AG08396 (cell line): ENCODE measurements at places on chromosomes 6 and 20.

DNA sequence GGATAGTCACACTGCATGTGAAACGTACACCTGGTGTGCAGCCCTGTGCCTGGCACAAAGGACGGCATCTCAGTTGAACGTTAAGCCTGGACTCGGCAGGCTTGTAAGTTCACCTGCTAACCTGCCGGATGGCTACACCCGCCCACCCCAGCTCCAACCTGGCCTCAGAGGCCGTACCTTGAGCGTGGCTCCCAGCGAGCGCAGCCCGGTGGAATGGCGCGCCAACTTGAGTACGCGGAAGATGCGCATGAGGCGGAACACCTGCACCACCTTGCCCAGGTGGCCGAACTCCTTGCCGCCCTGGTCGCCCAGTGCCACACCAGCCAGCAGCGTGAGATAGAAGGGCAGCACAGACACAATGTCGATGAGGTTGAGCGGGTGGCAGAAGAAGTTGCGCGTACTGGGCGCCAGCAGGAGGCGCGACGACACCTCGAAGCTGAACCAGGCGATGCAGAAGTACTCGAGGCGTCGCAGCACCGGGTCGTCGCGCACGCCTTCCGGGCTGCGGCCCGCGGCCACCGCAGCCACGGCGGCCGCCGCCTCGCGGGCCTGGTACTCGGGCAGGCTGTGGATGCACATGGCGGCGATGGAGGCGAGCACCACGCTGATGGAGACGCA lies 3.3 kb downstream of the KCNS1 start:
- DNase-seq: no peak

DNA sequence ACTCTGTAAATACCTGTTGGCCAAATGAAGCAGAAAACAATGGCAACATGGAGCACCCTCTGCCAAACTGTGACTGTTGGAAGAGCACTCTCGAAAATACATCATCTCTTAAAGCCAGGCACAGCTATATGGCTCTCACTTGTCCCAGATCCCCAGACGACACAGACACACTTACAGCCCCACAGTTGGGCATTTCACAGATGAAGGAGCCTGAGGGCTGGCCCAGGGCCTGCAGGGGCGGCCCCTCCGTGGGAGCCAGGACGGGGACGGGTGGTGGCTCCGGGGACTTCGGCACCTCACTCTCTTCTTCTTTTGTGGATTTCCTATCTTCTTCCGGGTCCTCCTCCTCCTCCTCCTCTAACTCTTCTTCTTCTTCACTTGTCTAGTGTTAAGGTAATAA lies 18.4 kb upstream of the MRPS10 start:
- no peak for DNase-seq

GRCh38 chr6:6655805-6656251 lies 67.3 kb downstream of the LY86 start:
- no peak for DNase-seq

- no peak for DNase-seq
Measured at GRCh38 chr6:97790926-97791590, 508.0 kb upstream of the MMS22L start.

GRCh38 chr6:23301556-23301955 lies 732.2 kb downstream of the HDGFL1 start:
- DNase-seq: no peak

DNA sequence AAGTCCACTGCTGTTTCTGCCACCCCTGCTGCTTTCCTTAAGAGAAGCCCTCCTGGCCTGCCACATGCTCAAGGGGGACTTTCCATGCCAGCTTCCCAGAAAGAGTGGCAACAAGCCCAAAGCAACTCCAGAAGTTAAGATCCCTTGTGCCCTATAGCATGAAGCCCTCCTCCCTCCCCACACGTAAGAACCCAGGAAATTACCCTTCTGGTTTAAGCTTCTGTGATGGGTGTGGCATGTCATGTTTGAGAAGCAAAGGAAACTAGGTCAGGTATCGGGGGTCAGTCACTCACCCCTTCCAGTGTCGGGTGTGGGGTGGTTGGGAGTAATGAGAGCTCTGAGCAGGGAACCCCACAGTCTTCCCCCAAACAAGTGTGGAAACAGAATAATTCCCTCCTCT lies 196.1 kb downstream of the LRFN2 start:
- no peak for DNase-seq

DNA sequence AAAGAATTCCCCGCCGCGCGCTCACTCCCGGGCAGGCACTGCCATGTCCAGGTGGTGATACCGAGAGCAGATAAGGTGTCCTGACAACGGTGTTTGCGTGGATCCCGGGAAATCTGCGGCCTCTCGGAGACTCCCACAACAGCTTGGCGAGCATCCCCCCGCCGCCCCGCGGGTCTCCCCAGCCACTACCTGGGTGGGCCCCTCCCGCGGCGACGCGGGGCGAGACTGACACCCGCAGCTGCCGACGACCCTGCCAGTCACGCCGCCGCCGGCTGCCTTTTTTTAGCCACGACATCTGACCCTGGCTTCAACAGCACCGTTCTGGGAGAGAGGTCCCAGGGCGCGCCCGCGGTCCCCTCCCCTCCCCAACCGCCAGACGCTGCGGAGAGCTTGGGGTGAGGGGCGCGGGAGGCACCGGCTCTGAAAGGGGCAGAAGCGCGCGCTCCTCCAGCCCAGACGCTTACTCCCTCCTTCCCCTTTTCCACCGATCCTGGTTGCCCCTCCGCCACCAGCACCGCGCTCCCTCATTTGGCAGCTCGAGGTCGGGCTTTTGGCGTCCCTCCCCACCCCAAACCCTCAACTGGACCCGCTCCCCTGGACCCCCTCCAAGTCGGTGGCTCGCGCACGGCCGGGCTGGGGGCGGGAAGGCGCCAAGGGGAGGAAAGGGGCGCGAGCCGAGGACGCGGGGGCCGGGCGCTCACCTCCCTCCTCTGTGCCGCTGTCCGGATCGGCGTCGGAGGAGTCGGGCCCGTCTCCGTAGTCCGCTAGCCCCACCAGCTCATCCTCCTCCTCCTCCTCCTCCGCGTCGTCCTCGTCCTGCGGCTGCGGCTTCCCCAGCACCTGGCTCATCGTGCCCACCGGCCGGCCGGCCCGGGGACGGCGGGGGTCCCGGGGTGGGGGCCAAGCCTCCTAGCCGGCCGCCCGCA lies 665 bp downstream of the RRAGD start:
- DNase-seq: no peak

- DNase-seq: no peak
Measured at GRCh38 chr6:32427218-32427617, 12.5 kb upstream of the HLA-DRA start.

GRCh38 chr6:108777536-108777935 lies 70.7 kb upstream of the ARMC2 start:
- DNase-seq: no peak

GRCh38 chr6:105832313-105832761 lies 253.8 kb upstream of the PRDM1 start:
- DNase-seq: no peak

- DNase-seq: no peak
Measured at GRCh38 chr20:25046181-25046641, 11.7 kb downstream of the ACSS1 start.

GRCh38 chr6:134132494-134133141 lies 80.2 kb upstream of the SLC2A12 start:
- DNase-seq: no peak

DNA sequence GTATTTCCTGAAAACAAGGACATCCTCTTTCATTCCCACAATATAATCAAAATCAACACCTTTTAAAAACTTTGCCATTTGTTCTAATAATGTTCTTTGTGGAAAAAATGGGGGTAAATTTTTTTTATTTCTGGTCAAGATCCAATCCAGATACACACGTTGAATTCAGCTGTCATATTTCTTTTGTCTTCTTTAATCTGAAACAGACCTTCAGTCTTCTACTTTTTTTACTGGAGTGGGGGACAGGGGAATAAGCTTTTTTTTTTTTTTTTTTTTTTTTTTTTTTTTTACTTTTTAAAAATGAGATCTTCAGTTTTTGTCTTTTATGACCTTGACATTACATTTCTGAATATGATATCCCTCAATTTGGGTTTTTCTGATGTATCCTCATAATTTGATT lies 69.1 kb downstream of the SCAND1 start:
- DNase-seq: no peak

GRCh38 chr6:35602133-35602946 lies 86.4 kb downstream of the FKBP5 start:
- DNase-seq: no peak

DNA sequence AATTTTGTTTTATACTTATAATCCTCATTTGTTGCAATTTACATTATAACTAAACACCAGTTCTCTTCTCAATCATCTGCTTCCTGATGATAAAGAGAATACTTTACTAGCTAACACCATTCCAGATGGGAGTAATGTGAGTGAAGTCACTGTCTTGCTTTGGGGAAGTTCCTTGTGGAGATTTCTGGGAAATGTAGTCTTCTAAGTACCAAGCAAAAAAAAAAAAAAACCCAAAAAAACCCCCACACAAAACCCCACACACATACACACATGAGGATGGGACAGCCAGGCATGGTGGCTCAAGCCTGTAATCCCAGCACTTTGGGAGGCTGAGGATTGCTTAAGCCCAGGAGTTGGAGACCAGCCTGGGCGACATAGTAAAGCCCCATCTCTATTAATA lies 2.2 kb upstream of the SNPH start:
- no peak for DNase-seq

DNA sequence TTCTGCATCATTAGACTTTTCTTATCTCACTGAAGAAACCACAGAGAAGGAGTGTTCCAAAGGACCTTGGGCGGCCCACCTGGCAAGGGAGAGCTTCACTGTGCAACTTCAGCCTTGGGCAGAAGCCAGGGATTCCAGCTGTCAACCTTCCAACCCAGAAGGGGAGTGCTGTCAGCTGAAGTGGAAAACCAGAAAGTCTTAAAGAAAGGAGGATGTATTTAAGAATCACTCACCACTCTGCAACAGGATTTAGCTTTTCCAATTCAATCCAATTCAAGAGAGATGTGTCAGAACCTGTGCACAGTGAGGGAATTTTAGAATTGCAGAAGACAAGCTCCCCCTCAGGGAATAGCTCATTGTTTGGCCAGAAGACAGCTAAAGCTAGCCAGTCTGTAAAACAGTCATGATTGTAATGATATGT lies 553.7 kb downstream of the CD83 start:
- no peak for DNase-seq

- no peak for DNase-seq
Measured at GRCh38 chr20:53592992-53593465, 610 bp downstream of the ZNF217 start.

DNA sequence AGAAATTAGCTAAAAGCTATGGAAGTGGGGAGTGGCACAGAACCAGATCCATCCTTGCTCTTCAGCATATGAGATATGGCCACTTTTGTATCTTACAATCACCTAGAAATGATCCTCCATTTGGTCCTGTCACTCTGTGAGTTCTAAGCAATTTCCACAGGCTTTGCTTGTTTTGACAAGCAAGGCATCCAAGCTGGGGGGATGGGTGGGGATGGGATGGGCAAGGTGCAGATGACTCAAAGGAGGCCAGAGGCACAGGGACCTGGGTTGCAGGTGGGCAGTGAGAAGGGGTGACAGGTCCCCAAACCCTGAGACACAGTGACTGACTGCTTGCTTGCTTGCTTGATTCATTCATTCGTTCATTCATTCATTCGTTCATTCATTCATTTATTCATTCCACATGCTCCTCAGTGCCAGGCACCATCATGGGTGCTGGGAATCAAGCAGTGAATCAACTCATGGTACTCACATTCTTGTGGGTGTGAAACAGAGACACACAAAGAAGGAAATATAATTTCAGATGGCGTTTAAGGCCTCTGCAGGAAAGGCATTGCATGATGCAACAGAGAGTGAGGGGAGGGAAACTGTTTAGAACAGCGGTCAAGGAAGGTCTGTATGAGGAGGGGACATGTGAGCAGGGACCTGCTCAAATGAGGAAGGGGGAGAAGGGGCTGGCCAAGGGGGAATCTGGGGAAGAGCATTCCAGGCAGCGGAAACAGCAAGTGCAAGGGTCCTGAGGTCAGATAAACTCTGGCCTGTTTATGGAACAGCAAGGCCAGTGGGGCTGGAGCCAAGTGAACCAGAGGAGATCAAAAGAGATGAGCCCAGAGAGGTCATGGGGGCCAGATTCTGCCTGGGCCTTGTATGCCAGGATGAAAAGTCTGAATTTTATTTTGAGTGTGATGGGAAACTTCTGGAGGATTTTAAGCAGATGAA lies 3.4 kb downstream of the KCNB1 start:
- DNase-seq: no peak

DNA sequence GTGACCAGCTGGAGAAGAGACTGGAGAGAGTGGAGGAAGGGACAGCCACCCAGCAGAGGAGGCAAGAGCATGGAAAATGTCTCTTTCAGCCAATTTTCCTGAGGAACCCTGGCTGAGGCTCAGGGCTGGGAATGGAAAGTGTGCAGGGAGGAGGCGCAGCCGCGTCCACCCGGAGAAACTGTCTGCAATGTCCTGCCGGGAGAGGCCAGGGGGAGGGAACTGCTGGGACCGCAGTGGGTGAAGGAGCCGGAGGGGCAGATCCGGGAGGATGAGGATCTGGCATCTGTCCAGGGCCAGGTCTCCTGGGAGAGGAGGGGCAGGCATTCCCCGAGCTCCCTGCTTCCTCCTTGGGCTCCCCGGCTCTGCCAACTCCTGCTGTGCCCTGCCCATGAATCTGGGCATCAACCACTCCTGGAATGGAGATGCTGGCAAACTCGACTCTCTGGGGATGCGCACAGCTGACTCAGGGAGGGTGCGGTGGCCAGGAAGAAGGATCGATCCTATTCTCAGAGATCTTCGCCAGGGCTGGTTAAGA lies 17.4 kb upstream of the HM13 start:
- DNase-seq: no peak

DNA sequence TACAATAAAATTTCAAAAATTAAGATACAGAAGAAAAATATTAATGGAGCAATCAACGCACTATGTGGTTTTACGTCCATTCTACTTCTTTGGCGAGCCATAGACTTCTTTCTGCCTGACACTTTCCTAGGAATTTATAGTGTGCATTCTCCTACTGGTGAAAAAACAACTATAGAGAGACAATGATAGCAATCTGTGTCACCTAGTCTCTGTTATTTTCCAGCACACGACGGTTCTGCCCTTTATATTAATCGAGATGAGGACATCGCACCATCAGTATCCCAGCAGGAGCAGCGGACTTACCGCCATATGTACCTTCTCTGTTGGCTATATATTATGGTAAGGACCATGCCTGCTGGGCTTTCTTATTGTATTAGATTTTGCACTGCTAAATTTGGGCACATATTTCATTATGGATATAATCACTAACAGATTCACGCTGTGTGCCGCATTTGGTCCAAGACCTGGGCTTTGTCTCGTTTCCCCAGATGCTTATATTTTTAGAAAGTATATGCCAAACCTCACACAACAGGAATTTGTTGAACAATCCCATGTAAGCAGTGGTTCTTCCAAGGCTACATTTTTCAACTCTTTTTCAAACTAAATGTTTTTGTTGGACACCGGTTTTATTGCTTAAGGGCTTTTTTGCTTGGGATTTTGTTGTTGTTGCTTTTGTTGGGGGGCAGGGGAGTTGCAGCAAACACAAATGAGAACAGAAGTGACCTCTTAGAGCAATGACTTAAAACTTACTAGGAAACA lies 166.4 kb downstream of the ADAT2 start:
- DNase-seq: no peak

DNA sequence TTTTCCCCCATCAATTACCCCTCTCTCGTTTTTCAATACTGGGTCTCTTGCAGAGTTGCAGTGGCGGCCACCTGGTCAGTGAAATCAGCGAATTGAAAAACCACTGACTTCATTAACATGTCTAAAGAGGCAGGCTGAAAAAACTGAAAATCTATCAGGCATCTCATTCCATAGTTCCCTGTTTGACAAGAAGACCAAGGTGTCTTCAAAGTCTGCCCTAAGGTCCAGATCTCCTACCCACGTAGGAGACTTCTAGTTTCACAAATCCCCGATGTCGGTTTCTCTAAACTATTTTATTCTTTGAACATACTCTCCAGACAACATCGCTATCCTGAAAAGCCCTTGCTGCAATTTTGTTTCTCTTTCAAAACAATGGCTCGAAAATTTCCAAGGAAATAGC lies 796 bp upstream of the TUBB start:
- no peak for DNase-seq
